CD8-positive, alpha-beta T cell (primary cell): ENCODE measurements at places on chromosomes 5 and 9.

DNA sequence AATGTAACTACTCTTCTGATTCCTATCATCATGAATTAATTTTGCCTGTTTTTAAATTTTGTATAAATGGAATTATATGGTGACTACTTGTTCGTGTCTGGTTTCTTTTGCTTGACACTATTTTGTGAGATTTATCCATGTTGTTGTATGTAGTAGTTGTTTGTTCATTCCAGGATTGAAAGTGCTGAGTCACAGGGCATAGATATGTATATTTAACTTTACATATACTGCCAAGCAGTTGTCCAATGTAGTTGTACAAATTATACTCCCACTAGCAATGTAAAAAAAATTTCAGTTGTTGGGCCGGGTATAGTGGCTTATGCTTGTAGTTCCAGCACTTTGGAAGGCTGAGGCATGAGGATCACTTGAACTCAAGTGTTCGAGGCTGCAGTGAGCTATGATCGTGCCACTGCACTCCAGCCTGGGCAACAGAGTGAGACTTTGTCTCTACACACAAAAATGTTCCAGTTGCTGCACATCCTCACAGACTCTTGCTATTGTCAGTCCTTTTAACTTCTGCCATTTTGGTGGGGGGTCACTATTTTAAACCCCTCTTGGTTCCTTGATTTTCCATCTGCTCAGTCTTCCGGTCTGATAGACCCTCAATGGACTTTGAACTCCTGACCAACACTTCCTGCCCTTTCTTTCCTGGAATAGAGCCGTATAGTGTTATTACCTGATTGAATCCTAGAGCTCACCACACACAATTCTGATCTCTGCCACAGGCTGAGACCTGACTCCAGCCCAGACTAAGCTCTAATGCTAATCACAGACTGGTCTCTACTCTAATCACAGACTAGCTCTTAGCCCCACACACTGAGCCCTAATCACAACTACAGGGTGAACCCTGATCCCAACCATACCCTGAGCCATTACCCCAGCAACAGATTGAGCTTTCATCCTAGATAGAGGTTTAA is 69.3 kb upstream of the MELK start:
- DNase-seq: no peak

GRCh38 chr9:94174164-94174563 is 84.9 kb upstream of the ZNF169 start:
- DNase-seq: no peak

DNA sequence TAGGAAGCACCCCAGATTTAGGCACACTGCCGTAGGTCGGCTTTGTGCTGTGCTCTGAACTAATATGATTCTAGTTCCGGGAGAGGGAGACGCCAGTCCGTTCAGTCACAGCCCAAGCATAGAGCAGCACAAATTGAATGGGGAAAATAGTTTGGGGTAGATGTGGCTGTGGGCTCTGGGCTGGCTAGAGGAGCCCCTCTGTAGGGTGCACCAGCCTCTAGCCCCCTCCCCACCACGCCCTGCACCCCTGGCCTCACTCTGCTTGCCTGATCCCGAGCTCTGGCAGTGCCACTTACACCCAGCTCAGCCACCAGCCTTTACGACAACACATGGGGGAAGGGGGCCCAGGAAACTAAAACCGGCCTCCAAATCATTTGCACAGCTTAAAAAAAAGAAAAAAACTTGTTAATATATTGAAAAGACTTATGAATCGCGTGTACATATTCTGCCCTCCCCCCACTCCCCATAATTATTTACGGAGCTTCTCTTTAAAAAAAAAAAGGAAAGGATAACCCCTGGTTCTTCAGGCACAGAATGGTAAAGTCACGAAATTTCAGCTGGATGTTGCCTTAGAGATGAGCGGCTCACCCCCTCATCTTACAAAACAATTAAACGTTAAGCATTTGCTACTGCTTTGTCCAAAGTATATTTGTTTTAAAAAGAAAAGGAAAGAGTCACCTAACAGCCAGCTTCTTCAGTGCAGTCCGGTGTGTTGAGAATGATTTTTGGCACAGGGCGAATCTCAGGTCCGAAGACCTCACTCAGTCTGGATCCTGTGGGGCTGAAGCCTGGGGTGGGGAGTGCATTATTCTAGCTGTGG is 3.5 kb downstream of the LMX1B start:
- no peak for DNase-seq

GRCh38 chr9:135077497-135078200 is 9.8 kb upstream of the OLFM1 start:
- no peak for DNase-seq

GRCh38 chr5:123855609-123856008 is 343.6 kb downstream of the CSNK1G3 start:
- no peak for DNase-seq

- DNase-seq: no peak
These were observed 129.1 kb downstream of the DOCK8 start for GRCh38 chr9:343773-344172.

DNA sequence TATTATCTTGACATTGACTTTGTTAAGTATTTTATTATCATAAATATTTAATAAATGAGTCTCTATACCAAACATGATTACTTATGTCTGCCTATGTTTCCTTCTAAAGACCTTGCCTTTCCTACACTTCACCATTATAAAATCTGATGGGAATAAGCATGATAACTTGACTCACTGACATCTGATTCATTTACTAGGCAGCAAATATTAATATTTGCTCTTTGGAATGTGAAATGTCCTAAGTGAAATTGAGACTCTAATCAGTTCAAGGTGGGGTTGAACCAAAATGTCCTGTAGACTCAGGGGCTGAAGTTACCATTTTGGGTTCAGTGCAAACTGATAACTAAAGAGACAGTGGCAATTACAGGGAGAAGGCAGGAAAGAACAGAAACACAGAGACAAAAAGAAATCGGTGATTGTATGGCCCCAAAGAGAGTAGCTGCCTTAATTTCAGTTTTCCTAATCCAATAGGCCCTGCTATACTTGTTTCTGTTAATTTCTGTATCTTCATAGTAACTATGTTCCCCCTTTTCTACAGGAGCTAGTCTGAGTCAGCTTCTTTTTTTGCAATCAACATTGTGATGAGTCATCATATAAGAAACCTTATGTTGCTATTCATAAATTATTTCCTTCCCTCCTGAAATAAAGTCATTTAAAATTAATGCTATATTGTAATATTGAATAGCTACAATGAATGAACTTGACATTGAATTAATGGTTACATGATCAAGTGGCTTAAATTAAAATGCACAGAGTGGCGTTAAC is 296.8 kb downstream of the PDE4D start:
- DNase-seq: no peak

GRCh38 chr5:140075371-140075770 is 32.3 kb upstream of the NRG2 start:
- DNase-seq: no peak

DNA sequence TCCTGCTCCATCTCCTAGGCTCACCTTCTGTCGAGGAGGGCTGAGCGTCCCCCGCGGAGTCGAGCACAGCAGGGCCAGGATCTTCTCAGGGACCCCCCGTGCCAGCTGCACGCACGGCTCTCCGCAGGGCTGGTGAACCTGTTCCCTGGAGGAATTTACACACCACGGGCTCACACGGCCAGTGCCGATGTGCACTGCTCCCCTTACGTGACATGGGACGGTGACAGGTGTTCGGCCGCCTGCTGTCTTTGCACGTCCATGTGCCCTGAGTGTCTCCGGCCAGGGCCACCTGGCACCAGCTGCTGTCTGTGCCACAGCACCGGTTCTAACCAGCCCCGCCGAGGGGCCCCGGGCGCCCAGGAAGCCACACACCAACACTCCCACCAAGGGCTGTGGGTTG is 8.7 kb upstream of the AGPAT2 start:
- DNase-seq: no peak

DNA sequence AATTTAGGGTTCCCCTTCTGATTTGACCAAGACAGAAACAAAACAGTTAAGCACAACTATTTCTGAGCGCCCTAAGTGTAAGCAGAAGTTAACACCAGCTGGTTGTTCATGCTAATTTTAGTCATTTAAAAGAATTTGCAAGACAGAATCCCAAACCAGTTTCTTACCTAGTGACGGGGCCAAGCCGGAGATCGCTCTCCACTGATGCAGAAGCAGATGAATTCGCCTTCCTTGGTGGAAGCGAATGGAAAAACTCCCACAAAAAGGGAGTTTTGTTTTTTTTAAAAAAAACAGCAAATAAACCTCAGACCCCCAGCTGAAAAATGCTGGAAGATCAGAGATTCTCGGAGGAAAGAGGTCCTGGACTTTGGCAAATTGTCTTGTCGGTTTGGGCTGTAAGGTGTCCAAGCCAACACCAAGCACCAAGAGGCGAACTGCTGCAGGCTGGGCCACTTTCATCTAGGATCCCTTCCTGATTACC is 47.4 kb upstream of the GLDC start:
- DNase-seq: no peak

DNA sequence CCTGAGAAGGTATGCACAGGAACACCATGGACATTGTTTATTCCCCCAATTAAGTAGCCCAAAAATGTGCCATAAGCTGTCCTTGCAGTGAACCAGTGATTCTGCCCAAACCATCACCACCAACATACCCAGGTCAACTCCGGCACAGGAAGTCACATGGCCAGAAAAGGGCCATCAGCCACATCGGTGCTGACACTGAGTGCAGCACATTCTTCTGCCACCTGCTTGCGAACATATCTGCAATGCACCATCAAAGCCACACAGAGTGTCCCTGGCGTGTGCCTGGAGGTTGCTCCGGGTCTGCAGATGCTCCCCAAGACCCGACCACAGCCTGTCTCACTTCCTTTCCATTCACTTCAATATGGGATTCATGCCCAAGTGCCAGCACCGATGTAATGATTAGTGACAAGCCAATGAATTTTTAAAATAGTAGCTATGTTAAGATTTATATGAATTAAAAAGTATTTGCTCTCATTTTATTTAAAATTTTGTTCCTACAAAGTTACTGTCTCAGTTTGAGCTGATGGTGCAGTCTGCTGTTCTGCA is 37.6 kb downstream of the SYK start:
- no peak for DNase-seq

DNA sequence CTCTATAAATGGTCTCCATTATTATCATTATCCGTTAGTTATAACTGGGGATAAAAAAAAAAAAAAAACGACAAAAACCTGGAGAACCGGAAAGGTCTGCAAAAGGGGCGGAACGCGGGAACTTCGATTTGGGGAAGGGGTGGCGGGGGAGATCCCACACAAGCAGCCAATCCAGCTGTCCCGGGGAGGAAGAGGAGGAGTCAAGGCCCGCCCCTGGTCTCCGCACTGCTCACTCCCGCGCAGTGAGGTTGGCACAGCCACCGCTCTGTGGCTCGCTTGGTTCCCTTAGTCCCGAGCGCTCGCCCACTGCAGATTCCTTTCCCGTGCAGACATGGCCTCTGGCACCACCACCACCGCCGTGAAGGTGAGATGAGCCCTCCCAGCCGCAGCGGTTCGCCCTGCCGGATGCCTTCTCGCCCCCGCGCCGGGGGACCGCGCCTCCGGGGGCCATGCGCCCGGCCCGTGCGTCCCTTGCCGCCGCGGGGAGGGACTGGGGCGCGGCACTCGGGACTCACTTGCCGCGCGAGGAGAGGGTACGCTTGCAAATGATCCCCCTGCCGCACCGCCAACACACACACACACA is at the start of gene MTAP:
Gene MTAP (plus strand): TSS at position 219 of the 583 bp plus-strand sequence. CDS start 113 bp downstream, at position 332.
- DNase-seq: peak; percentile 80

DNA sequence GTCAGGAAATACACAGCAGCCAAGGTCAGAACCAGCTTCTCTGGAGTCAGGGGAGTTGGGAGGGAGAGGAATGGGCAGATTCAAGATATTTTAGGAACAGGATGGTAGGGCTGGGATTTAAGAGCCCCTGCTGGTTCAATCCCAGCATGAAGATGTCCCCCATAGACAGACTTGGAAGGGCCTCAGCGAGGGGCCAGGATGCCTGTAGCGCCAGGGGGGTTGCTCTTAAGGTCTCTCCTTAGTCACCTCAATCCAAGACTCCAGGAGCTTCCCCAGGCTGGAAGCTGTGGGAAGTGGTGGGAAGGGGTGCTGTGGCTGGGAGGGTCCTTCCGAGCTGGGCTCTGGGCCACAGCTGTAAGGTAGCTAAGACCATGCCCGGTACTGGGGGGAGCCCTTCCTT is 8.1 kb upstream of the TSPAN17 start:
- DNase-seq: no peak

DNA sequence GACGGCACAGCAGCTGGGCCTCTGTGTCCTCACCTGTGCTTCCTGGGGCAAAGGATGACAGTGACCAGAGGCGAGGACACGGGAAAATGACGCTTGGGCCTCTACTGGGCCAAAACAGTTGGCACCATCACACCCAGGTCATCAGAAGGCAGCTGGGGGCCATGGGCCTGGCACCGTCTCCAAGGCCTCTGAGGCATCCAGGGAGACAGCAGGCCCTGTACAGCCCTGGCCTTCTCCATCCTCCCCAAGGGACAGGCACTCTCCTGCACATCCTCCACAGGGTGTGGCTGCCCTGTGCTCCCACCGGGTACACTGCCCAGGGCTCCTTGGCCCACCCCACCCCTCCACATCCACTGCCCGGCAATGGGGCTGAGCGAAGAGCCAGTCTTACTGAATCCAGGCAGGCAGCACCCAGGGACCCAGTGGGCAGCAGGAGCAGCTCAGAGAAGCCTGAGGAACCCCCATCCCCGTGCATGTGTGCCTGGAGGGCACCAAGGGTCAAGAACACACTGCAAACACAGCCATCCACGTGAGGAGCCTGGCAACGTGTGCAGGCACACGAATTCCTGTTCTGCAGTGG is 4.0 kb downstream of the LPCAT1 start:
- peak; percentile 18 for DNase-seq

GRCh38 chr9:34363619-34364351 is 12.9 kb downstream of the MYORG start:
- no peak for DNase-seq

- DNase-seq: no peak
These were observed 74.8 kb downstream of the ST8SIA4 start for GRCh38 chr5:100828071-100828897.

- DNase-seq: no peak
These were observed 108.0 kb upstream of the DPYSL3 start for GRCh38 chr5:147617711-147618350.

GRCh38 chr5:170584450-170585058 is 80.7 kb downstream of the KCNIP1 start:
- no peak for DNase-seq
